Gastroesophageal sphincter (tissue), 4 donors: ENCODE measurements at places on chromosomes 12 and 14. TPM values are rescaled to one million over a fixed set of nuclear protein-coding genes. Genes with fewer than 3 reads are reported as not detected.

The FBXO33 gene
- total RNA-seq: 18.6 TPM

DNA sequence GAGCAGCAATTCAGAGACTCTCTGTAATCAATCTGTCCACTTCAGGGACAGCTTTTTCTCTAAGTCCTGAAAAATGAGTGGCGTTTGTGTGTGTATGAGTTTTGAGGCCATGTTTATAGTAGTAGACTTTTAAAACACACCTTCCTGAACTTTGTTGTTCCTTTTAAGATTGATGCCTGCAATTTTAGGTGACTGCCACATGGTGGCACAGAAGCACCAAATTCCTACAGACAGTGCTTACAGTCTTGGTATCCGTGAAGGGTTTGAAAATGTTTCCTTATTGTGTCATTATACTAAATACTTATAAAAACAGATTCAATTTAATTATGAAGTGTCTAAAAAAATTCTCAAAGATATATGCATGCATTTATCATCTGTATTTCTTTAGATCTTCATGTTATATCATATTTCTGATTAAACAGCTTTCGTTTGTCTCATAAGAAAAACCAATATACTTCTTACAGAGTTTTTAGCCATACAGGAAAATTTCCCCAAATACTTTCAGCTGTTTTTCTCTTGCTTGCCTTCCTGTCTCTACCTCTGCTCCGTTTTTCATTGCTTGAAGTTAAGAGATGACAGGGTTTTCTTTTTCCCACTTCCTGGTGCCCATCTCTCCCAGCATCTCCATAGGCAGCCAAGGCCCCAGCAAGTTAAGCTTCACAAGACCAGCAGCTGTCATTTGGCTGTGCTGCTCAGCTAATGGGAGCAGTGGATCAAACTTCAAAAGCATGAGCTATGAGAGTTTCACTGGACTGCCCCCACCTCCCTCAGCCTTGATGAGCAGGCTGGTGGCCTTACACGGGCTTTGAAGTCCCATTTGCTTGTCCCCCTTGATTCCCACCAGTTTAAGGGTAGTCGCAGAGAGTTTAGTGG is 259.6 kb downstream of the AKAP6 start:
- ATAC-seq: no peak

- ATAC-seq: no peak
Observed at GRCh38 chr12:50933459-50934124, 18.8 kb upstream of the HIGD1C start.

DNA sequence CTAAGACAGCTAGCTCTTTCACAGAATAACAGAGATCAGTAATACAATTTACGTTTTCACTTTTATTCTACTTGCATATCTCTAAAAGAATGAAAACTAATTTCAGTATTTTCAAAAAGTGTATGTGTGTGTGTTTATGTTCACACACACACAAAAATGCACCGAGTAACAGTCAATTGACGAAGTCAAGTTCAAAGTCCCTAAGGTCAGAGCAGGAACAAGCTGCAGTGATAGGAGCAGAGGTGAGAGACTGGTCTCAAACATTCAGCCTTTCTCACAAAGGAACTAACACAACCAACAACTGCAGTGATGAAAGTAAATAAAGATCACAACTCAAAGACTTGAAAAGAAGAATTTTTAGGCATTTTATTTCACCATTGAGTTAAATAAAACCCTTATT is 429.7 kb downstream of the C12orf50 start:
- ATAC-seq: no peak
